ENCODE measurements at places on chromosomes 6 and 20.
A peak's percentile ranks its signal among the peaks of the same experiment; 100 is the strongest.

DNA sequence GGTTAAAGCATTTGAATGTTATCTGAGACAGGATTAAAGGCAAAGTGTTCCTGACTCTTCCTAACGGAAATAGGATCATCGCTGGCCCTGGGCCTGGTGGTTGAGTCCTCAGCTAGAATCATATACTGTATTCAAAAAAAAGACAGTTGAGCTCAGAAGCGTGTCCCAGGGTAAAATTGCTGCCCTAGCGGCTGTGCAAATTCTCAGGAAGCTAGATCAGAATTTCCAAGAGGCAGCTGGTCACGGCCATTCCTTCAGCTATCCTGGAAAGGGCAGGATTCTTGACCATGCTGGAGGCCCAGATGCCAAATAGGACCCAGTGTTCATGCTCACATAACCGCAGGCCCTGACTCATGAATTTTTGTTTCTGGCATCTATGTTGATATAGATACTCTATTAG lies 67.4 kb downstream of the STMND1 start:
- no peak for DNase-seq

- no peak for DNase-seq
Measured at GRCh38 chr6:109612268-109612667, 78.7 kb downstream of the AK9 start.

DNA sequence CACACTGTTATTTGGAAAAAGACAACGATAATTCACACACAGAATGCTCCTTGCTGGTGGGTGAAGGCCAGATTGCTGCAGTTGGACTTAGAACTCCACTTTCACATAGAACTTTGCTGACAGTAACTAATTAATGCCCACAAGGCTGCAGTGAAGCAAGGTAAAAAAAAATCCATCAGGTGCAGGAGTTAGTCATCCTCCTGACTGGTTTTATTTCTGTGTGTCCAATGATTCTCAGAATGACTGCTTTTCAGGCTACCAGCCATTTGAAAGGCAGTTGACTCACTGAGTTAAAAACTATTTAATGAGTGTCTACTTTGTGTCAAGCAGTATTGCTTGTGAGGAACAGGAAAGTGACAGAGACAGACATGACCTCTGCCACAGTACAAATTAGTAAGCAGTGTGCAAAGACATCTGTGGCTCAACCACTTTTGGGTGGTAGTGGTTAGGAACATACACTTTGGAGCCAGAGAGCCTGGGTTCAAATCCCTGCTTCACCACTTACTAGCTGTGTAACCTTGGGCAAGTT lies 41.9 kb downstream of the ELOVL5 start:
- DNase-seq = no peak

- DNase-seq = no peak
Measured at GRCh38 chr6:15628499-15629131, 34.2 kb downstream of the DTNBP1 start.

GRCh38 chr6:41077536-41077935 lies 4.8 kb downstream of the NFYA start:
- DNase-seq = peak; percentile 41

DNA sequence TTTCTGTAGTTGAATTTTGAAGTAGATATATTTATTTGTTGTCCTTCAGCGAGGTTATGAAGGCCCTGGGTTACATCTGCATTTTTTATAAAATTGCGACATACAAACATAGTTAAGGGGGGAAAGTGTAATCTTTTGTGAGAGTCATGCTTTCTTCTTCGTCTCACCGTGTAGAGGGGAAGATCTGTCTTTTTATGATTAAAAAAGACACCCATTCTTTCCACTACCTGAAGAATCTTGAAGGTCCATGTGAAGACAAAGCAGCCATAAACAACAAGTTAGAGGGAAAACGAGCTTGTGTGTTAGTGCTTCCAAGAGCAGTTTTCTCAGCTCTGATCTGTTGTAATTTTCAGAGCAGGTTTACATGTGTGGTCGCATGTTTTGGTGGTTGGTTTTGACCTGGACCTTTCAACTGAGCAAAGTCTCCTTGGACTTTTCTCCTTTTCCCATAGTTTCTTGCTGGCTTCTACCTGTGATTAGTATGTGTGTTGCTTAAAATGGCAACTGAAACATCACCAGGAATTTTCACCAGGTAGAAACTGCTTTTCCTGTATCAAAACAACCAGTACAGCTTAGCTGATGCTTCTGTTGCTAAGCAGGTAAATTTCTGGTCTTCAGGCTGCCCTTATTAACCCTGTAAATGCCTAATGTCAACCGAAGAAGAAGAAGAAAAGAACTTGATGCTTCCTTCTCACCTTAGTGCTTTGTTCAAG lies 37.3 kb downstream of the RREB1 start:
- no peak for DNase-seq

GRCh38 chr6:4774715-4775493 lies 1.3 kb upstream of the CDYL start:
- no peak for DNase-seq

DNA sequence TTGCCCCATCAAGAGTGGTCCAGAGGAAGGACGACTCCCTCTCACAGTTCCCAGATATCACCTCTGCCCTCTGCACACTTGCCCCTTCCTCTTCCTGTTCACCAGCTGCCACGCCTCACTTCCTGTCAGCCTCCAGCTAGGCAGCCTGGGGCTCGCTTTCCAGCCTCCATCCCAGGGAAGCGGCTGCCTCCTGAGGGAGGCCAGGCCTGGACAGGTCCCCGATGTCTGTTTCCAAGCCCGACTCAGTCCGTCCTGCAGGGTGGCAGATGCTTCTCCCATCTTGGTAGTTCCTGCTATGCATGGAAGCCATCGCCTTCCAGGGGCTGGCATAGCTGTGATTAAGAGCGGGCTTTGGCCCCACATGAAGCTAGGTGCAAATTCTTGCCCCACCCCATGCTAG lies 233.5 kb upstream of the PMEPA1 start:
- no peak for DNase-seq

DNA sequence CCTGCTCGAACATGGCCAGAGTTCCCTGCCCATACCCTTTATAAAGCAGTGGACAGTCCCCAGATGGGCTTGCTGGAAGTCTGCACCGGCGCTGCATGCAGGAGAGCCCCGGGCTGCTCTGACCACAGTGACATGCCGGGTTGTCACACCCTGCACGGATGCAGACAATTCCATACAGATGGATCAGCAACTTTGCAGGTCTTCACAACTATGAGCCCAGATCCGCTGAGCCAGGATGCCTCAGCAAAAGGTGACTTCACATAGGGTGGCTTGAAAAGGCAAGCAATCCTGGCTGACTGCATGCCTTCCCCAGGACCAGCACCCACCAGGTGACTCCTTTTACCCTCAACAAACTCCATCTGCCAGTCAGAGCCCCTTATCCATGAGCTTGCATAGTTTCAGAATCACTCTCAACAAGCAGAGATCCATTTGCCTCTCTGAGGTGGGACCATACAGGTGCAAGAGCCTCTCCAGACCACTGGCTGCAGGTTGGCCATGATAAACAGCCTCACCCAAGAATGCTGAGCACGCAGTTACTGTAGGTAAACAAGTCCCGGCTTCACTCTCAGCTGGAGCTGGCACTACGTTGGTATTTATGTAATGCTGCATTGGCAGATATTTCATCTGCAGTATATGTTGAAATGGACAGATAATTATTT lies 183.0 kb upstream of the QKI start:
- no peak for DNase-seq

DNA sequence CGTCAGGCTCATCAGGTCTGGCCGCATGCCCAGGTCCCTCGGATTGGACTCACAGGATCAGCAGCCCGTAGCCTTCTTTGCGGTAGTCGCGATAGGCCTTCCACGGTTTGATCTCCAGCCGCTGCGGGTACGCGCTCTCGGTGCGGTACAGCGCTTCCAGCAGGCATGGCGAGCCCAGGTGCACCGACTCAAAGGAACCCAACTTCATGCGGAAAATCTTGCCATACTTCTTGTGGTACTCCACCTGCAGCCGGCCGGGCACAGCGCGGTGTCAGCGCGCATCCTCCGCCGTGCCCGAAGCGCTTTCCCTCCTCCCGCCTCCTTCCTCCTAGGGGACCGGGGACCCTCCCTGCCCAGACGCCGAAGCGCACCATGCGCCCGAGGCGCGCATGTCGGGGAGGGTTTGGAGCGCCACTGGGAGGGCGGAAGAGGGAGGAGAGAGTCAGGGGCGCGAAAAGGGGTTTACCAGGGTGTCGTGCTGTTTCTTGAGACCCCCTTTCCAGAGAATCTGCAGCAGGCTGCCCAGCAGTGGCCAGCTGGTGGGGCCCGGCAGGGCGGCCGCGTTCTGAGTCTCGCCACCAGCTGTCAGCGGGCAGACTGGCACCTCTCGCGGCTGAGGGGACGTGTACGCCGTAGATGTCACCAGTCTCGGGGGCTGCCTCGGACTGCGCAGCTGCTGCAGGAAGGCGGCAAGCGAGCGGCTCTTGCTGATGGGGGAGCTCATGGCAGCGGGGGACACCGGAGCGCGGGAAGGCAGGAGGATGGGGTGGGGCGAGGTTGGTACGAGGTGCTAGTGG lies 732 bp downstream of the CYP24A1 start:
- no peak for DNase-seq

- no peak for DNase-seq
Measured at GRCh38 chr6:90369024-90369519, 72.4 kb upstream of the BACH2 start.

- DNase-seq = no peak
Measured at GRCh38 chr20:55160996-55161395, 685.6 kb downstream of the DOK5 start.

Measured in cerebellum (tissue), 4 donors.